ENCODE measurements at places on chromosomes 16 and 17.

DNA sequence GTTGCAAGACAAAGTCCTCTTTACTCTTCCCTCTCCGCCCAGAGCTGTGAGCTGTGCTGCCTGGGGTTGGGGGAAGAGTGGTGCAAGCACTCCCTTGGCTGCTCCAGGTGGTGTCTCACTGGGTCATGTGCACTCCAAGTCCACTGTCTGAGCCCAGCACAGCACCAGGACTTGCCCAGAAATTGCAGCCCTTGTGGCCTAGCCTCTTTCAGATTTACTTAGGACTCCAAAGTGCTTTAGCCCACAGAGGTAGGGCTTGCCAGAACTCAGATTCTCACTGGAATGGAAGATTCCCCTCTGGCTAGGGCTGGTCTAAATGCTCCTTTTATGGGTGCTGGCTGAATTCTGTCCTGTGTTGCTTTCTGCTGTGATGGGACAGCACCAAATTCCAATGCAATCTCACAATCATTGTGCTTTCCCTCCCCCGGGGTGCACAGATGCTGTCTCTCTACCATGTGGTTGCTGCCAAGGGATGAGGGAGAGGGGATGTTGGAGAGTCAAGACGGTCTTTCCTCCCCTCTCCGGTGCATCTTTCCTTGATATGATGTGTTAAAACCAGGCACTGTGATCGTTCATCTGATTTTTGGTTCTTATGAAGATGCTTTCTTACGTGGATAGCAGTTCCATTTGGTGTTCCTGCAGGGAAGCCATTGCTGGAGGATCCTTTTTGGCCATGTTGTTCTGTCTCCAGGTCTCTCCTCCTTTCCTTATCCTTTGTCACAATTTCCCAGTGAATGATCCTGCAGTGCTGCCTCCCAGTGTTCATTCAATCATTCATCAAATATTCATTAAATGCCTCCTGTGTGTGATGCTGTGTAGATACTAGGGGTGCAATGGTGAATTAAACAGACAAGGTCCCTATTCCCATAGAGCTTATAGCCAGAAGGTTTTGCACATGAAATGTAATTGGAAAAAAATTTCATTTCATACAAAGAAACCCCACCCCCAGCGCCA, 216.3 kb downstream of the SPECC1 start:
- DNase-seq: no peak

- DNase-seq: no peak
Measured at GRCh38 chr17:29141514-29141876, 38.7 kb downstream of the MYO18A start.

DNA sequence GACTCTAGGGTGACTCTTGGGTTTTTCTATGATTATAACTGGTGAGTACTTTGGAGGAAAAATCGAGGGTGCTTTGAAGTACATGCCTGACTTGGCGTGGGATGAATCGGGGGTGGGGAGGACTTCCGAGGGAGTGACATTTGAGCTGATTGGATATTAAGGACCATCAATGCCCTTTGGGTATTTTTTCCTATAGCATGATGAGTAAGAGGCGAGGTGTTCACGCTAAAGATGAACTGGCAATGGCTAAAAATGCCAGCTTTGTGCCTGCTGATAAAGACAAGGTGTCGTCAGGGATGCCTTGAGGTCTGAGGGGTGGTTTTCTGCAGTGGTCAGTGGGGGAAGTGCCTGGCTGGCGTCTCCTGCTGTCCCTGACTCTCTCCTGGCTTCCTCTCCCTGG, 25.3 kb downstream of the USP43 start:
- DNase-seq: no peak

DNA sequence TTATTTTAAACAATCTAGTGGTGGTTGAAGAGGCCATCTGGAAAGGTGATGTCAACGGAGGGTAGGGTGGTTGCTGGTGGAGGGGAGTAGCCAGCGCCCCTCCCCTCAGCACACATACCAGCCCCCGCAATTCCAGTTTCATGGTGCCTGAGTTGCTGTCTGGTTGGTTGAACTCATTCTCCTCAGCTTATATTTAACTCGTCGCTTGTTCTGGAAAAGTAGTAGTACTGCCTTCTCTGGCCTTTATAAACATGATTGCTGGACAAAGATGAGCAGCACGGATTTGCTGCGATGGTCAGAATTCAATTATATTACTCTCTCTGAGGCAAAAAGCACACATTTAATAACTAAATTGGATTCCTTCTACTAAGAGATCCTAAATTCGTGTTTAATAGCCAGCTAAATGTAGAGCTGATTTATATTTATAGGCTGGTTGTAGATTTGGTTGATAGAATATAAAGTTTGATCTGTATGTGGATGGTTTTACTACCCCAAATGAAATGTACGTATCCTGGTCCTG, 238.0 kb upstream of the TBX2 start:
- no peak for DNase-seq

GRCh38 chr17:35849469-35850348, 19.0 kb downstream of the HEATR9 start:
- DNase-seq: peak; percentile 57

- no peak for DNase-seq
Measured at GRCh38 chr16:79296491-79296890, 304.0 kb downstream of the MAF start.

- no peak for DNase-seq
Measured at GRCh38 chr17:70499067-70499786, 329.9 kb downstream of the KCNJ2 start.

DNA sequence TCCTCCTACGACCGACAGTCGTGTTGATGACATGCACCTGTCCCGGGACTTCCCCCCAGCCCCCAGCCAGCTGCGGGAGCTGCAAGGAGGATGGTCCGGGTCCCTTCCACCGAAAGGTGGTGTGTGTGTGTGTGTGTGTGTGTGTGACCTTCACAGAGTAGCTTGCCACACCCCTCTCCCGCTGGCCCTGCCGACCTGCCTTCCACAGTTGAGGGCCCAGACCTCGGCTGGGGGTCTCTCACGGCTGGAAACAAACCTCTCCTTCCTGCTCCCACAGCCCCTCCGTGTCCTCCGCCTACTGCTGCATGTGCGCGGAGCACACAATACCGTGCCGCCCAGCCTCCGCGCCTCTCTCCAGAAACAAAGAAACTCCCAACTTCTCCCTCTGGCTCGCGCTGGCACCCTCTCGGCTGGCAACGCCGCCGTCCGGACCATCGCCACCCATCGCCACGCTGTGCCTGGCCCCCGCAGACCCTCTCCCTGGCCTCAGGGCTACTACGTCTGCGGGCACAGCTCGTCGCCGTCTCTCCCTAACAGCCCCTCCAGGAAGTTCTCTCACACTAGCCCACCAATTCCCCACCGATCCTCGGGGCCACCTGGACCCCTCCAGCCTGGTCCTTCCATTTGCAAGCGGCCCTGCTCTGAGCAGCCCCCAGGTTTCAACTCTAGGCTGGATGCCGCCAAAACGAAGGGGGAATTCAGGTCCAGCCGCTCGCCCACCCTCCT, 81.2 kb downstream of the TIMM22 start:
- no peak for DNase-seq

GRCh38 chr16:82156761-82157533, 13.1 kb downstream of the MPHOSPH6 start:
- no peak for DNase-seq

DNA sequence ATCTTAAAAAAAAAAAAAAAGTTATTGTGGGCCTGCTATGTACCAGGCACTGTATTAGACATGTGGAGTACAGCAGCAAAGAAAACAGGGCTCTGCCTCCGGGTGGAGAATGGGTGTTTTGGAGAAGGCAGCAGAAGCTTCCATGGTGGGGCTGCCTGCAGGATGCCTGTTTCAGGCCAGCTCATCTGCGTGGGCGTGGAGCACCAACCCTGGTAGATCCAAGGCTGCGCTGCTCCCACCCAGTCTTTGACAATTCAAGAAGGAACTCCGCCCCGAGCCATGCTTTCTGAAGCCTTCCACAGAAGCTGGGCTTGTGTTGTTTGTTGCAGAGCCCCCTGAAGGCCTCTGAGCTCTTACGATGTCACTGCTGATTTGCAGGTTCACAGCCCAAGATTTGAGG, 23.2 kb upstream of the CACNG1 start:
- DNase-seq: peak; percentile 13

GRCh38 chr16:26155221-26155620, 463.5 kb downstream of the HS3ST4 start:
- DNase-seq: no peak

- no peak for DNase-seq
Measured at GRCh38 chr16:55248494-55248893, 75.5 kb upstream of the IRX6 start.

DNA sequence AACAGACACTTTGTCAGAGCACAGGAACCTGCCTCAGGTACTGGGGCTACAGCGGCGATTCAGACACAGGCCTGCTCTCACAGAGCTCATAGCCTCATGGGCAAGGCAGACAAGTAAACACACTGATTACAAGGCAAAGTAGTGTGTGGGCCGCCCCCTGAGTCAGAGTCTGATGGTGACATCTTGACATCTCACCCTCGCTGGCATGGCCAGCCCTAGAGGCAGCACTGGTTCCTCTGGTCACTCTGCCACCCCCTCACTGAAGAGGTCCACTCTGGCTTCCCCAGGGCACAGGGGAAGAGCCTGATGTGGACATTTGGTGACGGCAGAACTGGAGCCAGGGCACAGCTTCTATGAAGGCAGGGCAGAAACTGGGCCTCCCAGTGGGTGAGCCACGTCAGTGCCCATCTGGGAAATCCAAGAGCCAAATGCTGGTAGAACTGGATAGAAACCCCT, 32.9 kb upstream of the TOB1 start:
- DNase-seq: no peak

- no peak for DNase-seq
Measured at GRCh38 chr17:77326636-77327035, 185.9 kb downstream of the SEC14L1 start.
